ENCODE measurements at places on chromosomes 11 and 22.
A peak's percentile ranks its signal among the peaks of the same experiment; 100 is the strongest.

- no peak for DNase-seq
These were observed 126.1 kb downstream of the DSCAML1 start for GRCh38 chr11:117670924-117671323.

DNA sequence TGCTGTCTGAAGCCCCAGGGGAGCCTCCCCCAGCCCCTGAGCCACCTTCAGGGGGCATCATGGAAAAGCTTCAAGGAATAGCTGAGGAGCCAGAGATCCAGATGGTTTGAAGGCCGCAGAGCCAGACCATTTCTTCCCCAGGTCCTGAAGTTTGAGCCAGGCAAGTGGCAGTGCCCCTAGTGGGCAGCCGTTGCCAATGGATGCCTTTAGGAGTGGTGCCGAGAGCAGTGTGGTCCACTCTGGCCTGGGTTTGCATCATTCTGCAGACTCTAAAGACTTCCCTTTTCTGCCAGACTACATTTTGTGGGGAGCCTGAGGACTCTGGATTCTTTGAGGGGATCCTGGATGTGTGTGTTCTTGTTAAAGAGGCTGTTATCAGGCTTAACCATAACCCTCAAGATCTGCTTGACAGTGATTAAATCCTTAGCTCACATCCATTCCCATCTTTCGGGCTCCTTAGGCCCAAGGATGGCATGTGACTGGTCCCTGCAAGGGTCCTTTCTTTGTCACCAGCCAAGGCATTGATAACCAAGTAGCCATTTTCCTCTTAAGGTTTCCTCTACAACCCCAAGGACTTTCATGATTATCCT, 13.1 kb downstream of the HINFP start:
- peak; percentile 34 for DNase-seq

DNA sequence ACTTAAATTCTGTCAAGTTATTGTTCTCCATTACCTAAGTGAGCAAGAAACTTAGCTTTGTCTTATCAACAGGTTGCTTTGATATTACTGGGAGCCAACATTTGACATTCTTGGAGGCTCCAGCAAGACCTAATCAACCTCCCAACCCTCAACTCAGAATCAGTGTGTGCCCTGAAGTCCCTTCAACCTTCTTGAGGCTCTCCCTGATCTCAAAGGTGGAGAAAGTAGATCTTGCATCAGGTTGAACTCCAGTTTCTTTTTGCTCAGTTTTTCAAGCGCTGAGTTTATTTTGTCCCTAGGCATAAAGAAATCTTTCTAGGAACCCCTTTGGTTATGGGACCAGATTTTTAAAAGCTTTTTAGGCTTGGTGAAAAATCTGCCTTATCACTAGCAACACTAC, 1.4 kb downstream of the FAM111A start:
- no peak for DNase-seq

DNA sequence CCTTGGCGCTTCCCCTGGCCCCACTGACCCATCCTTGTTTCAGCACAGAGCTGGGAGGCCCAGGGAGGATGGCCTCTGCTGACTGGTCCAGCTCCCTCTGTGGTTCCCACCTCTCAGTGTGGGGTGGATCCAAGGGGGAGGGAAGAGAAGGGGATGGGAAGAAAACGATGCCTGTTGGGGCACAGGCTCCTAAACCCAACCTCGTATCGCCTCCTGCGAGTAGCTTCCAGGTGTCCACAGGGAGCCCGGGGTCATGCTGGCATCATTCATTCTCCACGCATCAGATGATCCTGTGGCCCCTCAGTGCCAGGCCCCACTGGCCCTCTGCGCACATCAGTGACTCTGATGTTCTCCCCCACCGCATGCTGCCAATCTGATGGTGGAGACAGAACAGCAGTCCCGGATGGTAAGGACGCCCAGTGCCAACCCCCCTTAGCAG, 5.1 kb downstream of the MYEOV start:
- no peak for DNase-seq

DNA sequence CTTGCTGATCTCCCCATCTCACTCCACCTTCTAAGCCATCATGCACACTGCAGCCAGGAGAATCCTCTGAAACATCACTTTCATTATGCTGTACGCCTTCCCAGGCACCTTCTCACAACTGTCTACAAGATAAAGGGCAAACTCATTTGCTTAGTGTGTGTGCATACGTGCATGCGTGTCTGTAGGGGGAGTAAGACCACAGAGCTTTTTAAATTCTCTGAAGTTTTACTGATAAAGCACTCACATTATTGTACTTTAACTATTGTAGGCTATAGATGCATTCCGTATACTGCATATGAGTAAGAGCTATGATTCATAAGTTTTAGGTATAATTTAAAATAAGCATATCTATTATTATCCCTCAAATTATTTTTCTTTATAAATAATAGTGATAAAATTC, 15.3 kb upstream of the ANKK1 start:
- DNase-seq: no peak

- DNase-seq: no peak
These were observed 67.6 kb upstream of the TENM4 start for GRCh38 chr11:79508461-79508860.

DNA sequence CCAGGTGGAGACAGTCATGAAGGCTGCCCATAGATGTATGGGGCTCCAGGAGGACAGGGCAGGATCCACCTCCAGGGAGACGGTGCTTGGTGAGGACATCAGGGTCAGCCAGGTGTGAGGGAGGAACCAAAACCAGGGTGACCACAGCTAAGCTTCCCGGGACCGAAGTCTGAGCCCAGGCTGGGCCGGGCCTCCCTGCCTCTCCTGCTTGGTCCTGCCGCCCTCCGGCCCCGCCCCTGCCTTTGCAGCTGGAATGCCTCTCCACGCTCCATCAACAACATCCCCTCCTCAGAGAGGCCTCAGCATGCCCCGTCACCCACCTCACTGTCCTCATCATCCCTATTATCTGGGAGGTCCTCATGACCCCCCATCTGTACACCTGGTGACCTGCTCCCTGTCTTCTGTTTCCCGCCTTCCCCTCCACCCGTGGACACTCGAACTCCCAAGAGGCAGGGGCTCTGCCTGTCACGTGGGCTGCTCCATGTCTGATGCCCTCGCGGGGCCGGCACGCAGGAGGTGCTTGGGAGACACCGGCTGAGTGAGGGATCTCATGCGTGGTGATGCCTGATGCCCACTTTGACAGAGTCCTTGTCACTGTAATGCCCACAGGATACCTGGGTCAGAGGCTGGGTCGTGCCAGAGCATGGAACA, 59.4 kb downstream of the RTL6 start:
- no peak for DNase-seq

GRCh38 chr22:31079095-31079642, 1.9 kb upstream of the SMTN start:
- DNase-seq: no peak

- DNase-seq: peak; percentile 42
These were observed 3.9 kb upstream of the PIWIL4 start for GRCh38 chr11:94563176-94563847.

- no peak for DNase-seq
These were observed 521.9 kb downstream of the INSC start for GRCh38 chr11:15636521-15637089.

- DNase-seq: no peak
These were observed 322.7 kb downstream of the BLID start for GRCh38 chr11:121793291-121793690.

- no peak for DNase-seq
These were observed 19.0 kb downstream of the CD5 start for GRCh38 chr11:61121192-61121831.

- no peak for DNase-seq
These were observed 570.3 kb downstream of the MN1 start for GRCh38 chr22:27231266-27231665.

GRCh38 chr22:43197271-43197941, 10.5 kb upstream of the TTLL12 start:
- no peak for DNase-seq

DNA sequence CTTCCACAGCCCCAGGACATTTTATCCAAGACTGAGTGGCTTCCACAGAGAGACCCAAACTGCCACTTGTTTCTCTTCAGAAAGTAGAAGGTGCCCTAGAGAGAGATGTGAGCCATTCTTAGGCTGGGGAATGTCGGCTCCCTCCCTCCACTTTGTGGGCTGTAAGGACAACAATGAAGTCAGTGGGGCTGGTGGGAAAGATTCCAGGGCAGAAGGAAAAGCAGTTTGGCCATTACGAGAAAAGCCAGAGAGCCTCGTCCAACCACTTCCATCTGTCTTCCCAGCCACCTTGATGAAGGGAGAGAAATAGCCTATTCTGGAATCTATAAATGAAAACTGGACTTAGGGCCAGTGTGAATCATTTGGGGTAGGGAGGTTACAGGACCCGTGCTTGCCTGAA, 382.5 kb downstream of the NXPE2 start:
- no peak for DNase-seq

GRCh38 chr11:130315354-130315970, 745 bp upstream of the ZBTB44 start:
- peak; percentile 48 for DNase-seq

GRCh38 chr11:95322539-95322938, 91.5 kb upstream of the SESN3 start:
- no peak for DNase-seq

- peak; percentile 89 for DNase-seq
These were observed 20.8 kb upstream of the LMO2 start for GRCh38 chr11:33912405-33913361.

DNA sequence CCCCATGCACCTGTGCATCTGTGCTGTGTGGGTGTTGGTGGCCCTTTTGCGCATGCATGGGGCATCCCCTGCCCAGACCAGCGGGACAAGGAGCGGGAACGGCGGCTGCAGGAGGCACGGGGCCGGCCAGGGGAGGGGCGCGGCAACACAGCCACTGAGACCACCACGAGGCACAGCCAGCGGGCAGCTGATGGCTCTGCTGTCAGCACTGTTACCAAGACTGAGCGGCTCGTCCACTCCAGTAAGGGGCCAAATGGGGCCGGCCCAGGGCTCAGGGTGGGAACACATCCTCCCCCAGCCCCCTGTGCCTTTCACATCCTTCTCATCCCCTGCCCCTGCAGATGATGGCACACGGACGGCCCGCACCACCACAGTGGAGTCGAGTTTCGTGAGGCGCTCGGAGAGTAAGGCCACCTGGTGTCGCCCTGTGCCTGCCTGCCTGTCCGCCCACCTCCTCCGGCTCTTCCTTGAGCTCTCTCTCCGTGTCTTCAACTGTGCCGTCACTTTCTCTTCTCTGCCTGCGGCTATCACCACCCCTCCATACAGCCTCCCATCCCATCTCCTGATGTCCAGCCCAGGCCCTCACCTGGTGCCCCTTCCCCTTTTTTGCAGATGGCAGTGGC, 10.6 kb downstream of the SELENOM start:
- no peak for DNase-seq

DNA sequence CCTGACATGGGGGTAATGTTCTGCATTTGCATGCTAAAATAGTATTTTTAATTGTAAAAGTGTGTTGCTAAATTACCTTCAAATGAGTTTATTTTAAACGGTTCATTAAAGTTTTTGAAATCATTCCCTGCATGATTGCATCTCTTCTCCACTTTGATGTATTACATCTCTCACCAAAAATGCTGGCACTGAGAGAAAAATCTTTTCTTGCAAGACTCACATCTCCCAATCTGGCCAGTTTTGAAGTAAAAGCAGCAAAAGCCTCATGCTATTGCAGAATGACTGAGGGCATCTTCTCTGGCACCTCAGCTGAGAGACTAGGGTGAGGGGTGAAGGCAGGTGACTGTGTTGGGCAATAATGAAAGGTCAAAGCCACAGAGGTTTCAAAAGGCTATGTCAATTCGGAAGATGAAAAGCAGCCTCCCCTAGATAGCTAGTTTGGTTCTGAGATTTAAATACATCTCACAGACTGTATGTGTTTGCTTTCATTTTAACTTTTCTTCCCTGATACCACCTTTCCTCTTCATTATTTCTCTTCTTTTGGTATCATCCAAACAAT, 292.2 kb upstream of the RAG2 start:
- DNase-seq: no peak

GRCh38 chr11:88117281-88117858, 57.9 kb downstream of the RAB38 start:
- no peak for DNase-seq

- no peak for DNase-seq
These were observed 24.3 kb upstream of the MOB2 start for GRCh38 chr11:1510928-1511327.

- no peak for DNase-seq
These were observed 3.3 kb upstream of the GRAMD1B start for GRCh38 chr11:123426789-123427188.

DNA sequence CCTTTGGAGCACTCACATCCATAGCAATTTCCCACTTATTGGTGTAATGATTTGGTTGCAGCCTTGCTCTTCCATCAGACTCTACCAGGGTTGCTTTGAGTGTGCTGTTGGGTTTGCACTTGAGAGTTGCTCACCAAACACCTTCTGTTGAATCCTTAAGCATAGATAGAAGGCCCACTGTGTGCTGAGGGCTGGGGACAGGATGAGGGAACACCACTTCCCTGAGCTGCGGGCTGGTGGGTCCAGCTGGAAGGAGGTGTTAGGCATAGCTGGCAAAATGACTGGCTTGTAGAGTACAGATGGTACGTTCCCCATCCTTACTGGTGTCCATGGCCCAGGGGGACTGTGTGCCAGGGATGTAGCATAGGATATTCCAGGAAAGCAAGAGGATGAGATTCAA, 3.9 kb downstream of the PRDM11 start:
- DNase-seq: no peak

DNA sequence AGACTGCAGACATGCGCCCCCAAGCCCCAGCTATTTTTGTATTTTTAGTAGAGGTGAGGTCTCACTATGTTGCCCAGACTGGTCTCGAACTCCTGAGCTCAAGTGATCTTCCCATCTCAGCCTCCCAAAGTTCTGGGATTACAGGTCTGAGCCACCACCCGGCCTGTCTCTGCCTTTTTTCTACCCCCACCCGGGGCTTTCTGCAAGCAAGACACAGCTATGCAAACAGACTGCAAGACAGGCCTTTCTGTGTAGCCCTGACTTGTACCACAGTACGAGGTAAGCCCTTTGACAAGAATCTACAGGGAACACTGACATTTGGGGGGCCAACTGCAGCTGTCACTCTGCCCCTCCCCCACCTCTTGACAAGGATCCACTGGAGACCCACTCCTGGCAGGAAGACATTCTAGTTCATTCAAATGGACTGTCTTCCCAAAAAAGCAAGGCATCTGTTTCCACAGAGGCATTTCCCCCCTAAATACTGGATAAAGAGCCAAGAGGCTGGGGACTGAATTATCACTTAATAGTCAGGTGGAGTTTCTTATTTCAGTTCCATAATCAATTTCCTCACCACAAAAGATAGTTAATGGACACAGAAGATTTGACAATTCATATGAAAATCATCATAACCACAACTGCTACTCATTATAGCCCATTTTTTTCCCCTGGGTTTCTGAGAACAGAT, 118.2 kb downstream of the ABTB2 start:
- DNase-seq: no peak

- no peak for DNase-seq
These were observed 189.6 kb upstream of the SYN3 start for GRCh38 chr22:33247758-33248157.

- DNase-seq: no peak
These were observed 156.4 kb upstream of the NARS2 start for GRCh38 chr11:78731027-78731426.
